EH (cell line): ENCODE measurements at places on chromosomes 2 and 18.

DNA sequence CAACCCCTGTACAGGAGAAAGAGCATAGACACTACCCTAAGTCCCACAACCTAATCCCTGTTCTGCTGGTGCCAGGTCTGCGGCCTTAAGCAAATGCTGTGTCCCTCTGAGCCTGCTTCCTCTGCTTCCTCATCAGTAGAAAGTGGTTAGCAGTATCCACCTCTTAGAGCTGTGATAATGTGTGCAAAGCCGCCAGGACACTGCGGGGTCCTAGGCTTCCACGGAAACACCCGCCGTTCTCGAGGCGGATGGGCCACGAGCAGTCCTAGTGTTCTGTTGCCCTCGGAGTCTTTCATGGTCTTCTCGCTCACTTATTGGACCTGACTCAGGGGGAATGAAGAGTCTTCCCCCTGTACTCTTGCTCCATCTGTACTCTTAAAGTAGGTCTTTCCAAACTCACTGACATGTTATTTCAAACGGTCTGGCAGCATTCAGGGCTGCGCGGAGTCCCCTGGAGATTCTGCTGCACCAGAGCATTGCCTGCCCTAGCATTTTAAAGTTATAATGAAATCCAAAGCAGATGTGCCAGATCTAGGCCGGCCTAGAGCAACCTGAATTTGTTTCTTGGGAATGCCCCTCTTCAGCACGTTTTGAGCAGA is 107.2 kb upstream of the ZNF236 start:
- no peak for DNase-seq

GRCh38 chr2:229431327-229431954 is 160.4 kb upstream of the PID1 start:
- DNase-seq: peak; percentile 61

DNA sequence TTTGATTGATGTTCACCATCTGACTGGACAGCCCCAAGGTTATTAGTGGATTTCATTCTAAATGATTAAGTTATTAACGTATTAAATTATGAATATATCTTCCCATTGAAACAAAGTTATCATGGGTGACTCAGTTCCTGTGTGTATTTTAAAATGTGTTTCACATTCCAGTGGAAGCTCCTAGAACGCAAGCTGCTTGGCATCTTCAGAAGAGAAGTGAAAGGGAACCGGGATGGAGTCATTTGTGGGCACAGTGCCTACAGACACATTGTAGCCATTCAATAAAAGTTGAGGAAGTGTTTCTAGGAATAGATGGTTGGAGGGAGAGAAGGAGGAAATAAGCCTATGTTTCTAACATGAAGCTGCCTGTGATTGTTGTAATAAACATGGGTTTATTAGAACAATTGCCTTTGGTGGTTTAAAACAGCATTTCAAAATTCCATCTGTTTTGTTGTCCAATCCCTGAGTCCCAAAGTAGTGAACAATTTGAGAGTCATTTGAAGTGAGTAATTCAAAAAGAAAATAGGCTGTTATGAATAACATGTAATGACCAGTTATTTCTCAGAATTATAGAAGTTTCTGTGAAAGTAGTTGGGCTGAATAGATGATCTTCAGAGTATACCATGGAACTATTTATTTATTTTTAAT is 143.5 kb downstream of the PKP4 start:
- DNase-seq: peak; percentile 95

- DNase-seq: peak; percentile 9
Measured at GRCh38 chr2:3738454-3738853, 35.1 kb downstream of the DCDC2C start.

DNA sequence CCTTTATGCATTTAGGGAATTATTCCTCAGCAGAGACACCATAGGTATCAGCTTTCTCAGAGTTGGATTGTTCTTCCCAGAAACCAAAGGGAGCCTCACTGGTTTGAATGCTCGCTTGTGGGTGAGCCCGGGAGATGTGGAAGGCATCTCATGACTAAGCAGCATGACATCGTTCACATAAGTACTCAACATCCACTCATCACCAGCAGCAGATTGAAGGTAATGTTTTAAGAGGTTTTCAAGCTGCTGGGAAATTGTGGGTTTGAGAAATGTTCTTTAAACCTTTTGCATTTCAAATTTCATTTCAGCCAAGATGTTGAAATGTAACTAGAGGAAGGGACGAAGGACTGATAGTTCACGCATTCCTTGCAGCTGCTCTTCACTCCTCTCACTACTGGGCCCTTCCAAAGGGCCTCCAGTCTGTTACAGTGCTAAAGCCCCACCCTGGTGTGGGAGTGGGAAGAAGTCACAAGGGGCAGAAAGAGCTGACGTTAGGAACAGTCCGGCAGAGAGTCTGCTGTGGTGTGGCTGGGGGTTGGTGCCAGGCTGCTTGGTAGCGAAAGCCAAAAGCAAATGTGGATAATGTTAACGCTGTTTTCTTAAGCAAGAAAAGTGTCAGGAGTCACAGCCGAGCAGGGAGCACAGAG is 324.5 kb upstream of the EPHA4 start:
- peak; percentile 10 for DNase-seq

DNA sequence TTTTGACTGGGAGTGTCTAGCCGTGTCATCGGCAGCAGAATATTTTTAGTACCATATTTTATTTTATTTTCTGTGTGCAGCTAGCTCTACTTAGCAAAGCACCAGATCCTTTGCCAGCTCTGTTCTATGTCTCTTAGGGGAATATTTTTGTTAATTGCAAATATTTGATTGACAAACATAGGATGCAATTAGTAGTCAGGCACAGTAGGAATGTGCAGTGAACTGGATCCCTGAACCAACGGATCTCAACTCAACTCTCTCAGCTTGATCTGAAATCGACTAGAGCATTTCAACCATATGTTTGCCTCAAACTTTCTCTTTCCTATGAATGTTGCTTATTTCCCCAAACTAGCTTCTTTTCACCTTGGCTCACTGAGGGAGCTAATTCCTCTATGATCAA is 998.0 kb upstream of the FANCL start:
- no peak for DNase-seq

DNA sequence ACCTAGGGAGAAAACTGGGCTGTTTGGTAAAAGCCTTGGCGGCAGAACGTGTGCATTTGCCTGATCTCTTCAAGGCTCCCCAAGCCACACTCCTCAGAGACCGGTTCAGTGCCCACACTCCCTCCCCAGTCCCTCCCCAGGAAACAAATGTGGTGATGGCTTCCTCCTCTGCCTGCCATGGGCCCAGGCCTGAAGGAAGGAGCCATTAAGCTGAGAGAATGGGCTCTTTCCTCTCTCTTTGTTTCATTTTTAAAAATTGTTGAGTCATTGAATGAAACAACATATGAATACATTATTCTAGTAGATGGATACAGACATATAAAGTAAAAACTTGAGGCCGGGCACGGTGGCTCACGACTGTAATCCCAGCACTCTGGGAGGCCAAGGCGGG is 50.6 kb upstream of the YWHAQ start:
- DNase-seq: no peak

DNA sequence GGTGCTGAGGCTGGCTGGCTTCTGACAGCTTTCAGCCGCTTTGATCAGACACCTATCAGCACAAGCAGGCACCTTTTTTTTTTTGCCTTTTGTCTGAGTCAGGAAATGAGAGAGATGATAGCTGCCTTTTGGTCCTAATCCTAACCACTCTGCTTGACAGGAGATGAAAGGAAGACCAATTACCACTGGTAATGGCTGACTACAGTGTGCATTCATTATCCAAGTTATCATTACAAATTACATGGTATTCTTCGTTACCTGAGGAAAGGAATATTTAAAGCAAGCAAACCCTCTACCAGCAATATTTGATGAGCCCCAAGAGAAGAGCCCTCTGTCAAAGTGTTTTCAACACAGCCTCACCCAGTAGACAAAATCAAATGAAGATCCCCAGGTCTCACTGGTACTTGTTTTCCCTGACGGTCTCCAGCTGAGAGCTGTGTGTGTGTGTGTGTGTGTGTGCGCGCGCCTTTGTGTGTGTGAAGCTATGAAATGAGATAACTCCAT is 925.7 kb downstream of the DCDC2C start:
- no peak for DNase-seq
